ENCODE measurements at places on chromosomes 6 and 20.

DNA sequence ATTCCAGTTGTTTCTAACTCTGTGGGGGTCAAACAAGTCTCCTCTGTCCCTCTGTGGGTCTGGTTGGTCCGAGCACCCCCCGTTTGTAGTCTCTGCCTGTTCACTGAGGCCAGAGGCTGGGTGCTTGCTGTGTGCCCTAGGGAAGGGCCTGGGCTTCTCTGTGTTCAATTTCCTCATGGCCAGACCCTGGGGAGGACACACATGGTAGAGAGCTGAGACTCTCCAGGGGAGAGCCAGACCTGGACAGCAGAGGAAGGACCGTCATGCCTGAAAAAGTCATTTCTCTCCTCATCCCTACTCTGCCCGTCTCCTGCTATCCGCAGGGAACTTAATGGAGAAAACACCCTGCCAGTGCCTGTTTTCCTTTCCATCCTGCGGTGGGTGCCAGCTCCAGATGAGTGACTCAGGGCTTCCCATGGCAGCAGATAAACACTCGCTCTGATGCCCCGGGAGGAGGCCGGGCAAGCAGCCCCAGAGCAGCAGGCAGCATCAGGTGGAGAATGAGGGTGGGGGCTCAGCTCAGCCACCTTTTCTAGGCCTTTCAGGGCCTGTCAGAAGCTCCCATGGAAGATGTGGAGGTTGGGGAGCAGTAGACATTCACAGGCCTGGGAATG is 51.9 kb downstream of the SNAI1 start:
- DNase-seq, result no peak

DNA sequence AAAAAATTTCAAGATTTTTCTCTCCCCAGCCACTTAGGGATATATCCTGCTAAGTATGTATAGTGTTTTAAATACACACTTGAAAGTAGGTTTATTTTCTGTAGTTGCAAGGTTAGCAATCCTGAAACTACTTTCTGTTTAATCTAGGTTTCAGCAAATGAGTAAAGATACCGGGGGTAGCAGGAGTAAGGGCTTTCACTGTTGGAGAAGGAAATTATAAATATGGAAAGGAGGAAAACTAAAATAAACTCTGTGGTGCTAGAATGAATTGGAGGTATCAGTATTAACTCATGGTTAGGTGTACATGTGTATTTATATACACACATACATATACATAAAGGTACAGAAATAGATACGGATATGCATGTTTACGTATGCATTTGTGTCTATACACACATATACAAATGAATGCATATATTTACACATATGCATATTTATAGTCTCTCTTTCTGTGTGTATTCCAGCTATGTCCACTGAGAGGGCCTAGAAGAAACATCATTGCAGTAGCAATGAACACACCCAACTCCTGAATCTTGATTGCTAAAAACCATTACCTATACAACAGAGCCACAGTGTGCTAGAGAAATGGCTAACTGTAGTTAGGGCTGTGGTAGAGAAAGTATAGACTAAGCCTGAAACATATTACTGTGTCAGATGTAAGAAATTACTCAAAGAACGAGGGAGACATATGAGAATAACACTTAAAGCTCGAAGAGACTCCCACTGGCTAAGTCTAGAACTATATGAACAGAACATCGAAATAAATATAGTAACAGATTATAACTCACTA is 95.9 kb upstream of the EMILIN3 start:
- DNase-seq, result no peak

- no peak for DNase-seq
These were observed 197.0 kb downstream of the CLIC5 start for GRCh38 chr6:45818655-45819054.

DNA sequence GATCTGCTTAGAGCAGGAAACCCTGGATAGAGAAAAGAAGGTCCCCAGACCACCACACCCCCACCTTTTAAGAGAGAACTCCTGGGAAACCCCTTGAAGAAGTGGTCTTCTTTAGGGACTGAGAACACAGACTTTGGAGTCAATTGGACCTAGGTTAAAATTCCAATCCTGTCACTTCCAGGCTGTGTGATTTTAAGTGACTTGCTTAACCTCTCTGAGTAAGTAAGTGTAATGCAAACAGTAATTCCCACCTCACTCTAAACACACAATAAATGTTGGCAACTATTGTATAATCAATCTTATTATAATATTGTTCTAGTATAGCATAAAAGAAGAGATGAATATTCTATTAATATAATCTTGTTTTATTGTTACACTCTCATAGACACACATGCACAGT is 3.3 kb downstream of the TFEB start:
- DNase-seq, result no peak

GRCh38 chr6:164563924-164564323 is 745.5 kb downstream of the C6orf118 start:
- no peak for DNase-seq

- DNase-seq, result no peak
These were observed 190.9 kb upstream of the MAN1A1 start for GRCh38 chr6:119540417-119540816.

DNA sequence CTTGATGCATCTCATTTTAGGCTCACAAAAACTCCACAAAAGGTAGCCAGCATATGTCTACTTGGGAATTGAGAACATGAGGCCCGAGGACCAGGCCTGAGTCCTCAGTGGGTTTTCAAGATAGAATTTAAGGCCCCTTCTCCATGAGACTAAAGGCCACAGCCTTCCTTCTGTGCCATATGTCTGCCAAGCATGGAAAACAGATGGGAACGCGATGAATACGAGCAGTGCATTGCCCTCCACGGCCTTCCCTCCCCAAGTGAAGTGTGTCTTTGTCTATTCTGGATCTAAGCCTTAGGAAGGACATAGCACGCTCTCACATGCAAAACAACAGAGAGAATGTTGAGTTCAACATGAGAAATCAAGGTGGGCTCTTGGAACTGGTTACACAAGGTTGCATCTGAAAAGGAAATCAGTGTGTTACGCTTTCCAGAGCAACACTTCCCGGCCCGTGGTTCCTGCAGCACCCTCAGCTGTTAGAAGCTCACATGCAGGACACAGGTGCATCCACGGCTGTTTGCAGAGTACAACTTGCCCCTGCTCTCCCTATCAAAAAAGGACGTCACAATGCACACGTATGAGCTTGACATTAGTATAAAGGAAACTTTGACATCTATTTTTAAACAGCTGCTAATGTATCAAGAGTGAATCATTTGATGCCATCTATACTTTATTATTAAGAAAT is 229.9 kb downstream of the NRN1 start:
- DNase-seq, result no peak

- no peak for DNase-seq
These were observed at the start of gene ARMH2 for GRCh38 chr6:24798740-24799540. Gene ARMH2 (minus strand): TSS chr6:24798917. CDS start chr6:24798857, 60 bp downstream.

GRCh38 chr6:139146317-139146726 is 11.4 kb downstream of the HECA start:
- DNase-seq, result no peak

GRCh38 chr6:88360203-88360797 is 194.2 kb upstream of the CNR1 start:
- DNase-seq, result no peak

GRCh38 chr20:48921883-48922820 is 641 bp downstream of the ARFGEF2 start:
- DNase-seq, result no peak

DNA sequence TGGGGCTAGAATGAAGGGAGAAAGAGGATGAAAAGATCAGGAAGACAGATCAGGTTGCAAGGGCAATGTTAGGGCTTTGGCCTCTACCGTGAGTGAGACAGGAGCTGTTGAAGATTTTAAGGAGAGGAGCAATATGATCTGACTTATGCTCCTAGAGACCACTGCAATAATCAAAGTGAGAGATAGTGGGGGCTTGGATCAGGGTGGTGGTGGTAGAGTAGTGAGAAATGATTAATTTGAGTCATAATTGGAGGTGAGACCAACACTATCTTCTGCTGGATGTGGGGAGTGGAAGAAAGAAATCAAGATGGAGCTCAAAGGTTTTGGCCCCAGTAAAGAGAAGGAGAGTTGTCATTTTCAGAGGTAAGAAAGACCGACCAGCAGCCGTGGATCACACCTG is 140.7 kb upstream of the TMEM170B start:
- no peak for DNase-seq

DNA sequence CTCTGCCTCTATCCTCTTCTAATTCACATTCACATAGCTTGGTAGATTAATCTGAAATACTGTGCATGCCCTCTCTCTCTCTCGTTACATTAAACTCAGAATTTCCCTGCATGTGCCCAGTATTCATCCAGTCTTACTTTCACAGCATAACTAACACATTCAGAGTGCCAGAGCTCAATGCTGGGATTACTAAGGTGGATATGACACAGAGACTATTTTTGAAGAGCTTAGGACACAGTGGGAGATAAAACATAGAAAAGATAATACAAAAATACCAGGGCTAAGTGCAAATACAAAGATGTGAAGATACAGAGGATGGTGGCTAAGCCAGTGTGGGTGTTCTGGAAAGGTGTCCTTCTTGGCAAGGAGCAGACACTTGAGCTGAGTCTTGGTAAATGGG is 6.3 kb downstream of the SYNE1 start:
- DNase-seq, result no peak

GRCh38 chr6:149273318-149273717 is 44.2 kb upstream of the TAB2 start:
- no peak for DNase-seq

DNA sequence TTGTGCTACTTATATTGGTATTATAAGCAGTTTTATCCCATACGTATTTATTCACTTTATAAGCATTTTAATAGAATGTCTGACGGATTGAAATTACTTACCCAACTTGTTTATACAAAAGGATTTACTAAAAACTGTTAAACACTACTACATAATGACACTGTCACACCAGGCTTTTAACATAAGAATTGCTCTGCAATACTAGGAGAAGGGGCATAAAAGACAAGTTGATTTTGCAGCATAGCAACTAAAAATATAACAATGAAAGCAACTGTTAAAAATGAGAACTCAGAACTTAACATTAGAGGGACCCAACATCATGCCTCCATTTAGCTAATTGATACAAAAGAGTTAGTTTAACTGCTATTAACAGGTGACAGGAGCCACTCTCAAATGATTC is 995.3 kb downstream of the PHF3 start:
- no peak for DNase-seq

DNA sequence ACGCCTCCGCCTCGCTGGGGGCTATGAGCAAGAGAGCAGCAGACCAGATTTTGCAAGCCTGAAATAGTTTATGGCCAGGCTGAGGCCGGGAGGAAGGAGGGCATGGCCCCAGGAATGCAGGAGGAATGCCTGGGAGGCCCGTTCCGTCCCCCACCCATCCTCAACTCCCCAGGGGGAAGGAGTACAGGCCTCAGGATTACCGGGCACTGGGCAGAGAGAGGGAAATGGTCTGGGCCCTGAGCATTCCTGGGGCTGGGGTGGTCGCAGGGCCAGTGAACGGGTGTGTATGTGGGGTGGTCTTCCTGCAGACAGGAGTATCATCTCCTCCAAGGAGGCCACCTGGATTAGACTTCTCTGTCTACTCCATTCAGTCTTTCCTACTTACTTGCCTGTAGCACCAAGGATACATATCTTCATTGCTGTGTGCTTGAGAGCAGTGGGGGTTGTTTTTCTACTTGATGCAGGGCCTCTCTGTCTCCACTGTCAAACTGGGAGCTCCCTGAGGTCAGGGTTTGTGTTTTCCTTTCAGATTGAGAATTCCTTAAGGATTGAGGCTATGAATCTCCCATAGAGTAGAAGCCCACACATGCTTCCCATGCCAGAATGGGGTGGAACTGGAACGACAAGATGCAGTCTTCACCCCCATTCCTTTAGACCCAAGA is 81.3 kb downstream of the VEGFA start:
- no peak for DNase-seq

GRCh38 chr20:43699941-43700565 is 26.7 kb downstream of the GTSF1L start:
- DNase-seq, result no peak

DNA sequence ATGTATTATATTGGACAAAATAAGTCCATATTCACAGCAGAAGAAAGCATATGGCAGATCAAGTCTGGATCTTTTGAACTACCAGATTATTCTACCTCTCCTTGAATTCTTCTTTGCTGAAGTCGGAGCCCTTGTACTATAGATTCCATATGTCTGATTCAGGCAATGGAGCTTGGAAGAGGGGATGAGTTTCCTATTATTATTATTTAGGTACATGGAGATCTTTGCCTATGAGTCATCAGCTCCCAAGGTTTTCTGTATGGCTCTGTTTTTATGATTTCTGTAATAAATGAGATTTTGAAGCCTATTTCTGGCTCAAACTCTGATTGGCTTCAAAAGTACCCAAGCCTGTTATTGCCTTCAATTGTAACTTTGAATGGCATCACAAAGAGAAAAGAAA is 72.0 kb downstream of the OPRM1 start:
- no peak for DNase-seq

DNA sequence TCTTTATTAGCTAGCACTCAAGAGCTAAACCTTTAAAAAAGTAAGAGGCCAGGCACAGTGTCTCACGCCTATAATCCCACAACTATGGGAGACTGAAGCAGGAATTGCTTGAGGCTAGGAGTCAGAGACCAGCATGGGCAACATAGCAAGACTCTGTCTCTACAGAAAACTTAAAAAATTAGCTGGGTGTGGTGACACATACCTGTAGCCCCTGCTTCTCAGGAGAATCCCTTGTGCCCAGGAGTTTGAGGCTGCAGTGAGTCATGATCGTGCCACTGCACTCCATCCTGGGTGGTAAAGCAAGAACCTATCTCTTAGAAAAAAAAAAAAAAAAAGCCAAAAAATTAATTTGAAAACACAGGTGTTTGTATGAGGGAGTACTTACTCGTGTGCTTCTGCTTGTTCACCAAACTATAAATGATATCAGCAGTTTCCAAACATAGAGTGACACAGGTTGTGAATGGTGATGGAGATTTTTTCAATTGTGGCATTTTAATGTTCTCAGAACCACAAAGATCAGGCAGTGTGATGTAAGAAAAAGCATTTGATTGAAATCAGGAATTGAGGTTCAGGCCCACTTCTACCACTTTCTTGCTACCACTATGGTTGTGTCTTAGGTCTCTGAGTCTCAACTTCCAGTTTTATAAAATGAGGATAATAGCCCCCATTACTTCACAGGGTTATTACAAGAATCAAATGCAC is 104.9 kb downstream of the FOXO3 start:
- DNase-seq, result no peak

DNA sequence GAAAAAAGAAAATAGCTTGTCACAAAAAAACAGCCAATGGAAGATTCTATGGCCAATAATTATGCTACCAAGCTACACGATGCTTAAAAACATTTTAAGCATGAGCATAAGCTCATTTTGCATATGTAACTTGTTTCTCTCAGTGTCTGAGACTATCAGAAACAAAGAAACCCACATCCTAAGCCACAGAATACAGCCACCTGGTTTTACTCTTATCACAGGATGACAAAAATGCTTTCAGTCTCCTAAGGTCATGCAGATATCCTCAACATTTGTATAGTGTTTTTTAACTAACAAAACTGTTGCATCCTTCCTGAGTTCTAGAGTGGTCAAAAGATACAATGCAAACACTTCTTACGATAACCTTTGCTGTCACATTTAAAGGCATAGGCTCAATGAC is 172.1 kb upstream of the RUNX2 start:
- DNase-seq, result peak; percentile 4

Measured in NCI-H2029 (cell line).